AG04450 (cell line): ENCODE measurements at places on chromosomes 3 and 15. TPM values are rescaled to one million over a fixed set of nuclear protein-coding genes. Genes with fewer than 3 reads are reported as not detected.

DNA sequence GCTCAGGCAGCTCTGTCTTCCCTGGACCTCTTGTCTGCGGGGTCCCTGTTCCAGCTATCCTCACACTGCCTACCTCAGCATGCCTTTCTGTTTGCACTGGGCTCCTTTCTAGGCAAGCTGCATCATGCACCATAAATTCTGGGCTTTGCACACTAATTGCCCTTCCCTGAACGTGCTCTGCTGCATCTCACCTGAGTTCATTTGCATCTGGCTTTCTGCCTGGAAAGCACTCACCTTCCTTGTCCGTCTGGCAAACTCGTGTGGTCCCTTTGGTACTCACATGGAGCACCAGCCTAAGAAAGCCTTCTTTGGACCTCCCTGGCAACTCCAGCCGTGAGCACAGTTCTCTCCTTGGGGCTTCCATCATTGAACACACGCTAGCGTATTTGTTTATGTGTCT, 365.6 kb downstream of the SV2B start:
- DNase-seq = no peak

- DNase-seq = no peak
Measured at GRCh38 chr15:39251413-39252133, 329.3 kb upstream of the THBS1 start.

The ST8SIA2 gene
- 0.21 and 0.33 TPM in 2 replicates for polyA plus RNA-seq

GRCh38 chr15:27650244-27650643, 448.9 kb downstream of the OCA2 start:
- DNase-seq = no peak

The FETUB gene
- polyA plus RNA-seq = not detected in 2 replicates
